ENCODE measurements at places on chromosomes 11 and 22. TPM values are rescaled to one million over a fixed set of nuclear protein-coding genes. Genes with fewer than 3 reads are reported as not detected.

GRCh38 chr11:69017951-69018350, 4.9 kb upstream of the MRGPRF start:
- no peak overlapping the region for H3K27ac ChIP-seq
- H3K36me3 ChIP-seq, result no peaks in the 10 kb centered on the region
- peaks cover 13% of the 10 kb centered on the region for H3K4me1 ChIP-seq

GRCh38 chr22:26922806-26923205, 265.4 kb downstream of the MIAT start:
- H3K36me3 ChIP-seq, result no peaks in the 10 kb centered on the region
- no peak overlapping the region for H3K27ac ChIP-seq
- no peak overlapping the region for H3K4me3 ChIP-seq

FAT3 gene
- 30.9 TPM for total RNA-seq

GRCh38 chr11:68355471-68355870, 43.1 kb downstream of the LRP5 start:
- no peak overlapping the region for H3K4me3 ChIP-seq
- H3K27ac ChIP-seq, result no peak overlapping the region
- H3K27me3 ChIP-seq, result no peaks in the 10 kb centered on the region
- peaks cover 9% of the 10 kb centered on the region for H3K4me1 ChIP-seq

DNA sequence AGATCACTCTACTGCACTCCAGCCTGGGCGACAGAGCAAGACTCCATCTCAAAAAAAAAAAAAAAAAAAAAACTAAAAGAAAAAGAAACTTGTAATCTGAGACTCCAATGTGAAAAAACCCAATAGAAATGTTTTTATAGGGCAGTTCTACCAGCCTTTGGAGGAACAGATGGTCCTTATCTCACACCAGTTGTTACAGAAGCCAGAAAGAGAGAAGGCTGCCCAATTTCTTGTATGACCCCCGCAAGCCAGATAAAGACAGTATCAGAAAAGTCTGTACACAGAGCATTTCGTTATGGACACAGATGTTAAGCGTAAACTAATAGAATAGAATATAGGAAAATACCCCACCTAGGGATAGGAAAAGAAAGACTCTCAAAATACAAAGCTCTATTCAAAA, 11.3 kb upstream of the TSGA10IP start:
- peaks cover 30% of the 10 kb centered on the region for H3K4me1 ChIP-seq
- no peak overlapping the region for H3K27ac ChIP-seq
- no peaks in the 10 kb centered on the region for H3K27me3 ChIP-seq
- H3K4me3 ChIP-seq, result no peak overlapping the region

Data from WTC11 (cell line).